ENCODE measurements at places on chromosomes 7 and 10.

GRCh38 chr10:31780717-31781116, 147.9 kb downstream of the ARHGAP12 start:
- no peaks in the 10 kb centered on the region for H3K36me3 ChIP-seq
- H3K27me3 ChIP-seq = no peaks in the 10 kb centered on the region

- H3K27me3 ChIP-seq = no peaks in the 10 kb centered on the region
- no peaks in the 10 kb centered on the region for H3K4me1 ChIP-seq
- no peaks in the 10 kb centered on the region for H3K36me3 ChIP-seq
- DNase-seq = no peak
Measured at GRCh38 chr10:23280419-23281043, 64.1 kb downstream of the C10orf67 start.

- no peak overlapping the region for H3K27ac ChIP-seq
- H3K36me3 ChIP-seq = no peaks in the 10 kb centered on the region
- H3K27me3 ChIP-seq = peaks cover 19% of the 10 kb centered on the region
- peaks cover 16% of the 10 kb centered on the region for H3K4me1 ChIP-seq
- DNase-seq = no peak
- H3K4me3 ChIP-seq = no peak overlapping the region
Measured at GRCh38 chr7:151936207-151936606, 20.0 kb upstream of the GALNTL5 start.

DNA sequence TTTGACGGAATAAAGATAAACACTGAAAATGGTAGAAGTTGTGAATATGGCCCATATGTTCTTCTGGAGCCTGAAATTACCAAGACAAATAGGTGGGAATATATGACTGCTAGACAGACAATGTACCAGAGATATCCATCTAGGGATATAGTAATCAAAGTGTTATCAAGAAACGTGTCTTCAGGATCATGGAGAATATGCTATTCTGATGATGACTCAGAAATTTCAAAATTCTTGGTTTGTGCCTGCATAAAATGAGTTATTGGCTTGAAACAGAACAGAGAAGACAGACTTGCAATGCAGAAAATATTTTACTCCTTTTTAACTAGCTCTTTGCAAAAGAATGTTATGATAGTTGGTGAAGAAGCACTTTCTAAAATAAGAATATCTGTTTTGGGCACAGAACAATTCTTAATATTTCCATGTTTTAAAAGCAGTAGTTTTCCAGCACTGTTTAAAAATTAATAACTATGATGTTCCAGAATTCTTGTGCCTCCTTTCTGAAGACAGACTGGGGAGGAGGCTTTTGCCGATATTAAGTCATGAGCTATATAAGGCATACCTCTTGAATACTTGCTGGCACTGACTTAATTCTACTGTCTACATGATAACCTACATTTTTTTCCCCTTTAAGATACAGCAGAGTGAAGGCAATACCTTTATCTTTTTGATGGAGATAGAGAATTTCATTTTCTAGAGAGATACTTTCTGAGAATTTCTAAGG, 34.4 kb upstream of the CABCOCO1 start:
- H3K4me1 ChIP-seq = peaks cover 50% of the 10 kb centered on the region
- no peaks in the 10 kb centered on the region for H3K36me3 ChIP-seq
- peak overlapping the region; percentile 54 for H3K4me3 ChIP-seq

GRCh38 chr10:71711052-71711623, 8.4 kb downstream of the C10orf105 start:
- H3K27ac ChIP-seq = no peak overlapping the region
- no peaks in the 10 kb centered on the region for H3K27me3 ChIP-seq
- H3K36me3 ChIP-seq = no peaks in the 10 kb centered on the region
- H3K4me3 ChIP-seq = no peak overlapping the region

Measured in GM23248 (cell line).